Ovary (tissue), 10 donors: ENCODE measurements at places on chromosomes 1 and 21.

GRCh38 chr1:43319288-43319687, 18.3 kb upstream of the MPL start:
- DNase-seq = peak; percentile 17

GRCh38 chr1:59422921-59423575, 126.2 kb downstream of the FGGY start:
- DNase-seq = no peak

DNA sequence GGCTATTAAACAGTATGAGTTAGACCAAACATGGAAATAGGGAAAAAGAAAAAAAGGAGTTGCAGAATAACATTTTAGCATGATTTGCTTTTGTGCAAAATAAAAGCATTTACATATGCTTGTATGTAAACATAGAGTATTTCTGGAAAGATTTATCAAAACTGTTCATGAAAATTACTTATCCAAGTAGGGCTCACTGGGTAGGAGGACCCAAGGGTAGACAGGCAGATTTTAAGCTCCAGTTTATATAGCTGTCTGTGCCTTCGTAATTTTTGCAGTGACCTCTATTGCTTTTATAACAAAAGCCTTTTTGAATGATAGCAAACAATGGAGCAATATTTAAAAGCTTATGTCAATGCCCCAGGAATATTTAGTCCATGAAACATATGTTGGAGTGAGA, 228.8 kb upstream of the IRF2BP2 start:
- no peak for DNase-seq

GRCh38 chr1:56557746-56558145, 21.6 kb downstream of the PLPP3 start:
- DNase-seq = no peak

DNA sequence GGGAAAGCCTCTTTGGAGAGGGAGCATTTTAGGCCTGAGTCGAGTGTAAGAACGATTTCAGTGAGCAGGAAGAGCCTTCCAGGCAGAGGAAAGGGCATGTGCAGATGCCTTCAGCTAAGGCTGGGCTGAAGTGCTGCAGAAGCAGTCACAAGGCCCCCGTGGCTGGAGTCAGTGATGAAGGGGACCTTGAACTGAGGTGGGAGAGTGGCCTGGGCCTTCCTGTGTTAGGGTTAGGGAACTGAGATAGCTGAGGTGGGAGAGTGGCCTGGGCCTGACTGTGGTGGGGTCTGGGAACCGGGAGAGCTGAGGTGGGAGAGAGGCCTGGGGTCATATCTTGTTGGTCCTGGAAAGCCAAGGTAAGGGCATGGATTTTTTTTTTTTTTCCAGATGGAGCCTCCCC, 50.9 kb upstream of the ETV3 start:
- no peak for DNase-seq

DNA sequence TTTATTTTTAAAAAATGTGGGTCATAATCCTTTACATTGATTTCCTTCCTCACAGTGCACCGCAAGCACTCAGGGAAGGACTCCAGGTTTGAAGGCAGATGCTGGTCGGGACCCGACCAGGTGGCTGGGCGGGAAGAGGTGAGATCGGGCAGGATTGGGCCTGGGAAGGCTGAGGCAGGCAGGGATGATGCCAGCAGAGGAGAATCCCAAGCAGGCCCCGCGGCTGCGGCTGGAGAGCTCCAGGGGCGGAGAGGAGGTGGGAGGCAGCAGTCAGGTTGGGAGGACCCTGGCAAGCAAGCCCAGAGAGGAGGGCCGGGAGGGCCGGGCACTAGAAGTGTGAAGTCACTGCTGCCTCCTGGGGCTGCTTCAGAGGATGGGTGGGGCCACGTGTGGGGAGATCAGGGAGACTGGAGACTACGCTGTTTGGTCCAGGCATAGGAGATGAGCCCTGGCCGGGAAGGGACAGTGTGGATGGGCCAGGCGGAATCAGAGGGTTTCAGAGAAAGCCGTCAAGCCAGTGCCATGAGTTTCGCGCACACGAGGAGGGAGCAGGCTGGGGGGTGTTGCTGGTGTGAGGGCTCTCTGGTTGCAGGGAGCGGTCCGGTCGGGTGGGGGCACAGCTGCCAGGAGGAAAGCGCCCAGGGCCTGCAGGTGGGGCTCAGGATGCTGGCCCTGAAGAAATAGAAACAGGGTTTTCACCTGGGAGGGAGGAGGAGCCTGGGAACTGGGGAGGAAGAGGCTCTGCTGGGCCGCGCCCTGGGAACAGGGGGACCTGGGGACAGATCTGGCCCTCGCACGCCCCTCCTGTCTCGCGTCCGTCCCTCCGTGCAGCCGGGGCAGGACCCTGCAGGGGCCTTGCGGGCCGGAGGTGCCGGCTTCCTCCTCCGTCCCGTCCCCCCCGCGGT, 888 bp upstream of the COL18A1 start:
- DNase-seq = peak; percentile 84

DNA sequence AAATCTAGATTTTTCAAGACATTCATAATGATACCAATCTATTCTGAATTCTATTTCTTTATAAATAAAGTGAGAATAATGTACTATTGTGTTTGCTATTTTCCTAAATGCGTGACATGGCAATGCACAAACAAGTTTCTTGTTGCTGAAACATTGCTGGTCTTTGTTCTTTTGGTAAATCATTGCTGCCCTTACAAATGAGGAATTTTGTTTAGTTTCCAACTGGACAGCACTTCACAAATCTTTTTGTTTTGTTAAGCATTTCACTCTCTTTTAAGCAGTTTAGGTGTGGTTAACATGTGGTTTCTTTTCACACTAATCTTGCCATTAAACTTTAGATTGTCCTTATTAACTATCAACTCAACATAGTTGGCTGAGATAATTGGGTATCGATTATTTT, 94.6 kb downstream of the LRRC7 start:
- no peak for DNase-seq

DNA sequence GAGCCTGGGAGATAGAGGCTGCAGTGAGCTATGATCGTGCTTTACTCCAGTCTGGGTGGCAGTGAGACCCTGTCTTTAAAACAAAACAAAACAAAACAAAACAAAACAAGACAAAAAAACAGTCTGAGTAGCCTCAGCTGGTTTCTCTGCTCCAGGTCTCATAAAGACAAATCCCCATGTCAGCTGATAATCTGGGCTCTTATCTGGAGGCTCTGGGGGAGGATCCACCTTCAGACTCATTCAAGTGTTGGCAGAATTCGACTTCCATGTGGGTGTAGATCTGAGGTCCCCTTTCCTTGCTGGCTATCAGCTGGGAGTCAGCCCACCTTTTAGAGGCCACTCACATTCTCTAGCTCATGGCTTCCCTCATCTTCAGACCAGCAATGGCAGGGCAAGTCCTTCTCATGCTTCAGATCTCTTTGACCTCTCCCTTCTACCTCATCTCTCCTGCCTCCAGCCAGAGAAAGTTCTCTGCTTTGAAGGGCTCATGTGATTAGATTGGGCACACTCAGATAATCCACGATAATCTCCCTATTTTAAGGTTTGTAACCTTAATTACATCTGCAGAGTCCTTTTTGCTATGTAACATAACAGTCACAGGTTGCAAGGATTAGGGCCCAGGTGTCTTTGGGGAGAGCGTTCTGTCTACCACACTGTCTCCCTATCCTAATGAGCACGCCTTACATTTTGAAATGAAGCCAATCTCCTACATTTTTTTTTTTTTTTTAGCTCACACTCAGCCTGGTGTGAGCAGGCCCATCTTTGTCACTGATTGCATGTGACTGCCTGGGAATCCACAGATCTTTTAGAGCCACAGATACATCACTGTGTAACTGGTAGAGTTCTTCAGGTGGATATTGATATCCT, 7.5 kb upstream of the PYCR2 start:
- no peak for DNase-seq

- no peak for DNase-seq
Measured at GRCh38 chr21:21712748-21713520, 714.7 kb downstream of the NCAM2 start.

- DNase-seq = no peak
Measured at GRCh38 chr1:35847935-35848565, 35.0 kb upstream of the AGO1 start.

GRCh38 chr1:114216431-114217173, 62.9 kb upstream of the SYT6 start:
- no peak for DNase-seq

- peak; percentile 57 for DNase-seq
Measured at GRCh38 chr1:204493145-204493983, 1.2 kb downstream of the PIK3C2B start.
